Progenitor cell of endocrine pancreas (in vitro differentiated cells): ENCODE measurements at places on chromosomes 4 and X. TPM values are rescaled to one million over a fixed set of nuclear protein-coding genes. Genes with fewer than 3 reads are reported as not detected.

FDCSP gene
- not detected in 2 replicates for total RNA-seq

DIPK2B gene
- total RNA-seq = not detected in 2 replicates

TBX22 gene
- total RNA-seq = 0.27 and 0.46 TPM in 2 replicates

RAB40AL gene
- total RNA-seq = 1.1 and 2.2 TPM in 2 replicates

SMIM10 gene
- total RNA-seq = 2.2 TPM in 2 replicates

FRG2 gene
- not detected in 2 replicates for total RNA-seq

CLCN4 gene
- 14.1 and 15.2 TPM in 2 replicates for total RNA-seq

DNA sequence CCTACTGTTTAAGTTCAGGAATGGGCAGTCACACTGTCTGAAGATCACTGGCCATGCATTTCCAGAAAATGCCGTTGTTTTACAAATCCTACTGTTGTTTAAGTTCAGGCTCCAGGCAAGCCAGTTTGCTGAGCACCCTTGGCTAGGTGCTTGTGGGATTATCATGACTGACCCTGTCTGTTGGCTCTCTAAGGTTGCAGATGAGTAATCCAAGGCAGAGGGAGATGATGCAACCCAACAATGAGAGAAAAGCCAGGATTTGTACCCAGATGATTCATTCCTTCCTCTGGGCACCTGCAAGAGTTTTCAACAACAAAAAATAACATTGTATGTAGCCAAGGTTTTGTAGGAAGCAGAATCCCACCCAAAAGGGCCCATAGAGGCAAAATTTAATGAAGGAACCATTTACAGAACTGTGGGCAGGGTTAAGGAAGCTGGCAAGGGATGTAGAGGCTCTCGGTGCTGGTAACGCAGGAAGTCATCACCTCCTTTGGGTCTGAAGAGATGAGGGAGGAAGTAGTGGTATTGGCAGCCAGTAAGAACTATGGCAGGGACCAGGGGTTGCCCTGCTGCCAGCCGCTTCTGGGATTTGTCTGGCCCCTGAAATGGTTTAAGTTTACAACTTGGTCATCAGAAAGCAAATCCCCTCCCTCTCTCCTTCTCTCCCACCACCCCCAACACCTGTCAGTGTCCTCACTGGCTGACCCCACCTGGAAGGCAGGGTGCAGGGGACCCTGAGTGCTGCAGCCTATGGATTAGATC is 54.8 kb downstream of the MSX1 start:
- H3K27me3 ChIP-seq = peaks cover 47% of the 10 kb centered on the region
- H3K4me1 ChIP-seq = no peaks in the 10 kb centered on the region
- H3K36me3 ChIP-seq = no peaks in the 10 kb centered on the region
- DNase-seq = no peak
- H3K27ac ChIP-seq = no peak overlapping the region

GRCh38 chr4:112127048-112127637 is 18.1 kb upstream of the FAM241A start:
- no peak overlapping the region for H3K4me3 ChIP-seq
- H3K36me3 ChIP-seq = no peaks in the 10 kb centered on the region
- no peak for DNase-seq

DNA sequence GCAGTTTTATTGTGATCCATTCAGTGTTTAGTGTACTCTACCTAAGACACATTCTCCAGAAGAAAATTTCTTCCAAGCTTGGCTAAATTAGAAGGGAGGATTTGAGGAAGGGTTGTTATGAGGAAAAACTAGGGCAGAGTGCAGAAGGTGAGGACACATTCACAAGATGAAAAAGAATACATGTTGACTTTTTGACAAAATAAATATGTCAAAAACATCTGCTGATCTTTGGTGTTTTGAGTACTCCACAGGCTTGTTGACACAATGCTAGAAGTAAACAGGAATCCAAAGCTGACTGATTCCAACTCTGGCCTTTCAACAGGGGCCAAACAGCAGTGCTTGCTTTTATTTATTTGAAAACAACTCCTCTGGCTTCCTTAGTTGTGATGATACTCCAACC is 125.8 kb upstream of the SLC7A11 start:
- H3K4me3 ChIP-seq = no peak overlapping the region
- DNase-seq = no peak
- no peaks in the 10 kb centered on the region for H3K27me3 ChIP-seq
- H3K27ac ChIP-seq = no peak overlapping the region
- H3K4me1 ChIP-seq = peaks cover 9% of the 10 kb centered on the region

DNA sequence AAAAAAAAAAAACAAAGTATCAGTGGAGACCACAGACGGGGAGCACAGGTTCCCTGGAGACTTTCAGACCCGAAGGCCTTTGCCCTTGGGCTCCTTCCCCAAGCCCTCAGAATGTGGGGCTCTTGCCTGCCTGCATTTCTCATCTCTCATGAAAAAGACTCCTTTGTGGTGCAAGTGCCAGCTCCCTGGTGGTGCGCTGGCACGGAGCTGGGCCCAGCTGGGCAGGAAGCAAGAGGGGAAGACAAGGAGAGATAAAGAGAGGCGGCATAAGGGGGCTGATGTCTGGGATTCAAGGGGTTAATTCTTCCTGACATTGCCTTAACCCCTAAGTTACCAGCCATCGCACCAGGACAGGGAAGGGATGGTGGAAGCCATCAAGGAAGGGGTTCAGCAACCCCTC is 21.8 kb downstream of the NLGN3 start:
- H3K27me3 ChIP-seq = no peaks in the 10 kb centered on the region
- H3K36me3 ChIP-seq = peaks cover 2% of the 10 kb centered on the region
- DNase-seq = no peak
- no peak overlapping the region for H3K27ac ChIP-seq
- peaks cover 2% of the 10 kb centered on the region for H3K4me1 ChIP-seq
- H3K4me3 ChIP-seq = no peak overlapping the region

- peak overlapping the region; percentile 80 for H3K4me3 ChIP-seq
- no peak for DNase-seq
- H3K27ac ChIP-seq = no peak overlapping the region
- peaks cover 2% of the 10 kb centered on the region for H3K4me1 ChIP-seq
- no peaks in the 10 kb centered on the region for H3K27me3 ChIP-seq
Measured at GRCh38 chrX:37904833-37905232, 57.5 kb upstream of the DYNLT3 start.

GRCh38 chr4:56723201-56723605 is 42.1 kb upstream of the HOPX start:
- H3K27ac ChIP-seq = no peak overlapping the region
- H3K36me3 ChIP-seq = no peaks in the 10 kb centered on the region
- no peak for DNase-seq
- H3K4me3 ChIP-seq = no peak overlapping the region
- H3K4me1 ChIP-seq = no peaks in the 10 kb centered on the region

GRCh38 chr4:104470770-104471169 is 23.9 kb downstream of the CXXC4 start:
- no peak for DNase-seq
- no peaks in the 10 kb centered on the region for H3K27me3 ChIP-seq
- peak overlapping the region; percentile 84 for H3K27ac ChIP-seq
- peaks cover 13% of the 10 kb centered on the region for H3K4me1 ChIP-seq

DNA sequence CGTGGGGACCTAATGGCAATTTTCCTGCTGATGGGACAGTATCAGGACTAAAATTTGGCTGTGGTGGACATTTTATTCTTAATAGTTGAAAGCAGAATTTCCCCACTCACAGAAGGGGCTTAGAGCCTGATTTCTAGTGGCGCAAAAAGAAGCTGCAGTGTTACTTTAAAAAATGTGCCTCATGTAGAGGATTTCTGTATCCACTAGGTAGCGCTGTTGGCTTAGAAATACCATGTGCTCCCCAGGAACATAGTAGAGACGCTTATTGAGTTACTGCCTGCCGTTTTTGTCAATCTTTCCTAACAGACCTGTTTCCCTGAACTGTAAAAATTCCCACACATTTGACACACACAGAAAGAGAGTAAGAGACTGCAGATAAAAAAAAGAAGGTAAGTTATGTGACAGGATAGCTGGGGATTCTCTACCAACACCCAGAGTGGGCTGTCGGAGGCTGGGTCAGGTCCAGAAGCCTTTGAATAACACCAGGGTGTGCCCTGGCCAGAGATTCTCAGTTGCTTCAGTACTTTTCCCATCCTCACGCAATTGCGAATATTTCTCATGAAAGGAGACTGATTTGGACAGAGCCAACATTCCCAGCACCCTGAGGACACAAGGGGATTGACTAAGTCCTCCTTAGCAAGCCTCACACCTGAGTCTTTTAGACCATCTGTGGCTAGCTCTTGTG is 88.4 kb downstream of the ZXDA start:
- DNase-seq = no peak
- H3K4me1 ChIP-seq = no peaks in the 10 kb centered on the region
- H3K27ac ChIP-seq = no peak overlapping the region
- no peaks in the 10 kb centered on the region for H3K27me3 ChIP-seq
- H3K4me3 ChIP-seq = no peak overlapping the region

DNA sequence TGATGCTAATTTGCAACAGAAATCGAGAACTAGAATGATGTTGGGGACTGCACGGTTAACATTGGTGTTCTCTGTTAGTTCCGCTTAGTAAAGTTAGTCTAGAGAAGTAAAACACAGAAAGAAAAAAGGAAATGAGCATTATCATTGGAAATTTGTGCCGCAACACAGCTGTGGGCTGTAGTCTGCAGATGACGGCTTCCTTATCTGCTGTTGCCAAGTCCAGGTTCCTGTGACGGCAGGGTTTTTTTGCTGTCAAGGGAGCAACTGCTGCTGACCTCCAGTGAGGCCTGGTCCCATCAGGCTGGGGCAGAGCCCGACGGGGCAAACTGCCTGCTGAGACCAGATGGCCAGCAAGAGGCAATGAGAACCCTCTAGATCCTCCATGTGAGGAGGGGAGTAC is 38.9 kb upstream of the PHEX start:
- H3K27ac ChIP-seq = peak overlapping the region; percentile 13
- no peaks in the 10 kb centered on the region for H3K27me3 ChIP-seq
- no peak overlapping the region for H3K4me3 ChIP-seq
- peaks cover 2% of the 10 kb centered on the region for H3K4me1 ChIP-seq
- no peak for DNase-seq

GRCh38 chr4:76307660-76308014 is 1.1 kb downstream of the STBD1 start:
- peaks cover 4% of the 10 kb centered on the region for H3K36me3 ChIP-seq
- DNase-seq = no peak
- peaks cover 7% of the 10 kb centered on the region for H3K27me3 ChIP-seq
- peaks cover 10% of the 10 kb centered on the region for H3K4me1 ChIP-seq

GRCh38 chrX:125340490-125340889 is 20.8 kb downstream of the TEX13C start:
- H3K4me1 ChIP-seq = peaks cover 2% of the 10 kb centered on the region
- no peak overlapping the region for H3K4me3 ChIP-seq
- H3K27ac ChIP-seq = no peak overlapping the region
- no peaks in the 10 kb centered on the region for H3K27me3 ChIP-seq
- no peaks in the 10 kb centered on the region for H3K36me3 ChIP-seq

DNA sequence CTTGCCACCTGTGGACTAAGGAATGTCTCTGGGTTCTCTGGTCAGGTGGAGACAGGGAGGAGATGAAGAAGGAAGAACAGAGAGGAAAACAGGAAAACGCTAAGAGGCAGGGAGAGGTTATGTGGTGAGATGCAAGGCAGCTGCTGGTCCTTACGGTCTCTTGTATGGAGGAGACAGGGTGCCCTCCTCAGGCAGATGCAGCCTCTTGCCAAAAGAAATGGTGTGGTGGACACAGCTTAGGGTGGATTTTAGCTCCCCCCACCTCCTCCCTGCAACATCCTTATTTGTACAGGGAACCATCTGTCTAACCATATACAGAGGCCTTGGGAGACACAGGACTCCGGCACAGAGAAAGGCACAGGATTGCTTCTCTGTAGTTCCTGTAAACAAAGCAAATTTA is 9.7 kb downstream of the OCIAD2 start:
- DNase-seq = no peak
- H3K4me1 ChIP-seq = no peaks in the 10 kb centered on the region
- no peaks in the 10 kb centered on the region for H3K27me3 ChIP-seq
- no peak overlapping the region for H3K4me3 ChIP-seq
- no peak overlapping the region for H3K27ac ChIP-seq

DNA sequence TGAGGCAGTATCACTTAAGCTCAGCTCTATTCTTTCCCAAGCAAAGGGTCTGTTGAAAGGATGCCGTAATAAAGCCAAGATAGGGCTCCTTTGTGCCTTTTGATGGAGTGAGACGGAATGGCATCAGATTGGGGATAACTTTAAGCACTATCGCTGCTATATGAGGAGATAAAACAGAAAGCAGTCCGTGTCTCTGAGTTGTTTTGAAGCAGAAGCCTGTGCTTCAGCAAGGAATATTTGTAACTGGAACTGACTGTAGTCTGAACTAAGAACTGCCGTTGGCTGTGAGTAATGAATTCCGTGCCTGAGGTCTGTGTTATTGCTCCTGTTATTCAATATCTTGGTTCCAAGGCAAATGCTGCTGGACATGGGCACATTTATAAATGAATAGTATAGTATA is 297.4 kb downstream of the ANKRD50 start:
- H3K4me1 ChIP-seq = peaks cover 10% of the 10 kb centered on the region
- H3K36me3 ChIP-seq = no peaks in the 10 kb centered on the region
- no peak overlapping the region for H3K4me3 ChIP-seq

DNA sequence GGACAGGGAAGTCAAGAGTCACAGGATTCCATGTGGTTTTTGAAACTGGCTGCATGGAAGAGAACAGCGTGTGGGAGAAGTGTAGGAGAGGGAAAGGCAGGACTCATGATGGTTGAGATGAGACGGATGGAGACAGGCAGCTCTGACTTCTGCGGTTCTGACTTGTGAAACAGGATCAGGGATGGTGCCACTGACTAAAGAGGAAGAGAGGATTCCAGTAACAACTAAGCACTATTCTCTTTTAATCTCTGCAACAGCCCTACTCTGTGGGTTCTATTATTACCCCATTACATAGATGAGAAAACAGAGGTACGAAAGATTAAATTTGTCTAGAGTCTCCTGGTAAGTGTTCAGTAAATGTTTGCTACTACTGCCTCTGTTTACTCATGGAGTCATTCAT is 156.3 kb downstream of the CBR4 start:
- H3K36me3 ChIP-seq = peaks cover 17% of the 10 kb centered on the region
- no peak overlapping the region for H3K27ac ChIP-seq
- H3K4me3 ChIP-seq = no peak overlapping the region
- no peak for DNase-seq

DNA sequence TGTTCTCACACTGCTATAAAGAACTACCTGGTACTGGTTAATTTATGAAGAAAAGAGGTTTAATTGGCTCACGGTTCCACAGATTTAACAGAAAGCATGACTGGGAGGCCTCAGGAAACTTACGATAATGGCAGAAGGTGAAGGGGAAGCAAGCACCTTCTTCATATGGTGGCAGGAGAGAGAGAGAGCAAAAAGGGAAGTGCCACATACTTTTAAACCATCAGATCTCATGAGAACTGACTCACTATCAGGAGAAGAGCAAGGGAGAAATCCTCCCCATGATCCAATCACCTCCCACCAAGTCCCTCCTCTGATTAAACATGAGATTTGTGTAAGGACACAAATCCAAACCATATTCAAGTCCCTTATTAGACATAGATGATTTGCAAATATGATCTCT is 12.3 kb upstream of the RAP2C start:
- no peaks in the 10 kb centered on the region for H3K27me3 ChIP-seq
- no peaks in the 10 kb centered on the region for H3K36me3 ChIP-seq

- H3K4me1 ChIP-seq = no peaks in the 10 kb centered on the region
- H3K27ac ChIP-seq = no peak overlapping the region
- DNase-seq = no peak
- peaks cover 30% of the 10 kb centered on the region for H3K36me3 ChIP-seq
- no peak overlapping the region for H3K4me3 ChIP-seq
- H3K27me3 ChIP-seq = no peaks in the 10 kb centered on the region
Measured at GRCh38 chr4:67638136-67638535, 62.8 kb downstream of the UBA6 start.
